Aorta (tissue), 5 donors: ENCODE measurements at places on chromosomes 5 and 9. TPM values are rescaled to one million over a fixed set of nuclear protein-coding genes. Genes with fewer than 3 reads are reported as not detected.

SYK gene
- total RNA-seq = 31.5 TPM

PCDH12 gene
- total RNA-seq = 10.3 TPM

FOXE1 gene
- total RNA-seq = not detected

OSMR gene
- total RNA-seq = 164 TPM

GFI1B gene
- not detected for total RNA-seq

C1QTNF3 gene
- total RNA-seq = 38.8 TPM

AMBP gene
- not detected for total RNA-seq

TAS2R1 gene
- not detected for total RNA-seq

DNA sequence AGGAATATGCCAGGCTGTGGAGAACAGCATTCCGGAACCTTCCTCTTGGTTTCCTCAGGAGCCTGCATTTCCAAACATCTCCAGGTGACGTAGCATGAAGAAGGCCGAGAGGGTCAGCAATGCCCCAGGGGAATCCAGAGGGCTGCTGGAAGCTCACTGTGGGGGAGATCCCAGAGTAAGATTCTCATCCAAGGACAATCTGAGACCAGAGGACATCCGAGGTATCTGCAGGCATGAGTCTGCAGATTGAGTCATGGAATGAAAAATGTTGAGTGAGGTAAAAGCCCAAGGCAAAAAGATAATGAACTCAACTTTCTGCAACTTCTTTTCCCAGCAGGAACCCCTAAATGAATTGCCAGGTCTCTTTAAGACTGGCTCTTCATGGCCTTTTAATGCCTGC lies 73.5 kb downstream of the KIF4B start:
- DNase-seq = no peak

GRCh38 chr5:74152625-74153254 lies 487.8 kb downstream of the ENC1 start:
- no peak for DNase-seq

DNA sequence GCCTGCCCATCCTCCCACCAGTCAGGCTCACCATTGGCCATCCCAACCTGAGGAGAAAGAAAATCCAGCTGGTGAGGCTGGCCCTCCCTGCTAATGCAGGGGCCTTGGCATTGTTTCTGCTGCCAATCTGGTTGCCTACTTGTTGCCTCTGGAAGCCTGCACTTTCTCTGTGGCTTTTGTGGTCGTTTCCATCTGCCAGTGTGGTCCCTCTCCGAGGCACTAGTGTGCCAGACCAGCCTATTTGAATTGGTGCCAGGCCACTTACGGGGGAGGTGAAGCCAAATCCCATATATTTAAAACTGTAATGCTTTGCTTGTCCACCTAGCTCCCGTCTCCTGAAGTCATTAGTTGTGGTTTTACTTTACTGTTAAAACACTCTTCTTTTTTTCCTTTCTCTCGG lies 213.4 kb upstream of the ADAMTSL1 start:
- DNase-seq = no peak

DNA sequence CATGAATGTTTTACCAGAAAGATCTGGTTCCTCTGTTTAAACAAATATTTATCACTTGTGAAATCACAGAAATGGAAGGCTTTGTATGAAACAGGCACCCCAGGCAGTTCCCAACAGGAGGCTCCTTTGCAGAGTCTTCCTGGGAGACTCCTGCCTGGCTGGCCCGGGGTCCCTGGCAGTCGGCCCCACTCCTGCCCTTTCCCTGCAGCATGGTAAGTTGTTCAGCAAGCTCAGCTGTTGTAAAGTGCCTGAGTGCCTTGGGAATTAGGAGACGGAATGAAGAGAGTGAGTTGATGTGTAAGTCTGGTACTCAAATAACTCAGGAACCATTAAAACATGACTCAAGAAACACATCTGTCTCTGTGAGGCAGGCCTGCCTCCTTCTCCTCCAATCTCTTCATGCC lies 17.5 kb upstream of the LHFPL2 start:
- DNase-seq = no peak

DNA sequence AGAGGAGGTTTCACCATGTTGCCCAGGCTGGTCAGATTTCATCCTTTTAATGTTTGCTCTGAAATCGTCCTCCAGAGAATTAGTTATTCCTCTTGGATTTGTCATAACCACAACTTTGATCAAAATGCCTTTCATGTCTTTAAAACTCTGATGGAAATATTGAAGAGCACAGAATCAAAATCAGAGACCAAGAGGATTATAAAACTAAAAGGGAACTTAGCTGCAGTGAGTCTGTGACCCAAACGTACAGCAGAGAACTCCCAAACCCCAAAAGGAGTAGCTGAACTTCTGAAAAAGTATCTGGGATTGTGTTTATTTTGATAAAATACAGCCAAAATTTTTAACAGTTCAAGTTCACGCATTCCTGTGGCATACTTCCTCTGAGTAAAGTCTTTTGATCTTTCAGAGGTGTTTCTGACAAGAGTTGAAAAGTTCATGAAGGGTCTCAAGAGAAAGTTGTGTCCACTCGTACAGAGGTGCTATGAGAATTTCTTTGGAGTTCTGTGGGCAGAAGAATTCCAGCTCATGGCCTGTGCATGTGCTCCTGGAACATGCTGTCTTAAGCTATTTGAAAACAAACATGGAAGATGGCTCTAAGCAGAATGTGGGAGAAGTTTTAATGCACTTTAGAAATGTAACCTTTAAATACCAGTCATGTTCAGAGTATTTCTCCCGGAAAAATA lies 124.0 kb downstream of the ESM1 start:
- no peak for DNase-seq

GRCh38 chr9:120391691-120392090 lies 188.3 kb downstream of the CDK5RAP2 start:
- DNase-seq = no peak

DNA sequence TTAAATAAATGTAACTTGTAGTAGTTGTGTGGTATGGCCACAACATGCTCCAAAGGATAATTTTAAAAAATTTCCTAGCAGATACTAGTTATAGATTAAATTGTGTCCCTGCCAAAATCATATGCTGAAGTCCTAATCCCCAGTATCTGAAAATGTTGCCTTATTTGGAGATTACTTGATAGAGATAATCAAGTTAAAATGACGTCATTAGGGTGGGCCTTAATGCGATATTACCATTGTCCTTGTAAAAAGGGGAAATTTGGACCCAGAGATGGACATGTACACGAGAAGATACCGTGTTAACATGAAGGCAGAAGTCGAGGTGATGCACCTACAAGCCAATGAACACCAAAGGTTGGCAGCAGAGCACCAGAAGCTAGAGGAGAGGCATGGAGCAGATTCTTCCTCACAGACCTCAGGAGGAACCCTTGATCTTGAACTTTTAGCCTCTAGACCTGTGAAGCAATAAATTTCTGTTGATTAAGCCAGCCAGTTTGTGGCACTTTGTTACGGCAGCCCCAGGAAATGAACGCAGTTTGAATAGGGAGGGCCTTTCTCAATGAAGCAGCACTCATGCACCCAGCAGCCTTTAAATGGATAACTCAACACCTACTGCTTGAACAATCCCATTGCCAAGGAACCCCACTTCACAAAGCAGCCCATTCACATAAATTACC lies 148.9 kb downstream of the ARHGAP26 start:
- no peak for DNase-seq

GRCh38 chr9:70297141-70297540 lies 38.4 kb downstream of the SMC5 start:
- DNase-seq = no peak

- no peak for DNase-seq
These were observed 26.4 kb downstream of the RGS7BP start for GRCh38 chr5:64532212-64532611.

GRCh38 chr5:61673007-61673735 lies 341.1 kb downstream of the ZSWIM6 start:
- DNase-seq = no peak

GRCh38 chr5:80934751-80935150 lies 25.4 kb upstream of the RASGRF2 start:
- no peak for DNase-seq

GRCh38 chr5:174877987-174878386 lies 153.6 kb downstream of the MSX2 start:
- DNase-seq = no peak

DNA sequence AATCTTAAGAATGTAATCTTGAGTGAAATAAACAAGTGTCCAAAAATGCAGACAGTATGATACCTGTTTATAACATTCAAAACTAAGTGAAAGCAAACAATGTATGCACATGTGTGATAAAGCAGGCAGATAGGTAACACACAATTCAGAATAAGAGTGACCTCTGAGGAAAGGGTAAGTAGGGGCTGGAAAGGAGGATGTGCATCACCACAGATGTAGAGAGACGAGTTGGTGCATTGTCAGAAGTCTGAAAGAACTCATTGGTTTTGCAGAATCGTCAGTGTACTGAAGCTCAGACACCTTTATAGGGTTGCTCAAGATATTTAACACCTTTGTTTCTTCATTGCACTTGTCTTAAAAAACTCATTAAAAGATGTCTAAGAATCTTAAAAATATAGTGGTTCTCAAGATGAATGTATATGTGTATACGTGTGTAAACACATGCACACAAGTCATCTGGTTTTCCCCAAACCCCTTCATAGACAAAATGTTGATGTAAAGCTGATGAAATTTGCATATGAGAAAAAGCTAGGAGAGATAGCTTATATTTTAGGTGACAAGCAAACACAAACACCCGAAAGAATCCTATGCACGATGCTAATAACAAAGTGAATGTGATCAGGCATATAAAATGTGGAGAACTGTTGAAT lies 197.6 kb upstream of the MEF2C start:
- DNase-seq = no peak

- peak; percentile 84 for DNase-seq
These were observed 3.2 kb downstream of the PAPPA start for GRCh38 chr9:116156621-116157314.

- DNase-seq = no peak
These were observed 357.8 kb downstream of the PARP8 start for GRCh38 chr5:51024263-51024662.

DNA sequence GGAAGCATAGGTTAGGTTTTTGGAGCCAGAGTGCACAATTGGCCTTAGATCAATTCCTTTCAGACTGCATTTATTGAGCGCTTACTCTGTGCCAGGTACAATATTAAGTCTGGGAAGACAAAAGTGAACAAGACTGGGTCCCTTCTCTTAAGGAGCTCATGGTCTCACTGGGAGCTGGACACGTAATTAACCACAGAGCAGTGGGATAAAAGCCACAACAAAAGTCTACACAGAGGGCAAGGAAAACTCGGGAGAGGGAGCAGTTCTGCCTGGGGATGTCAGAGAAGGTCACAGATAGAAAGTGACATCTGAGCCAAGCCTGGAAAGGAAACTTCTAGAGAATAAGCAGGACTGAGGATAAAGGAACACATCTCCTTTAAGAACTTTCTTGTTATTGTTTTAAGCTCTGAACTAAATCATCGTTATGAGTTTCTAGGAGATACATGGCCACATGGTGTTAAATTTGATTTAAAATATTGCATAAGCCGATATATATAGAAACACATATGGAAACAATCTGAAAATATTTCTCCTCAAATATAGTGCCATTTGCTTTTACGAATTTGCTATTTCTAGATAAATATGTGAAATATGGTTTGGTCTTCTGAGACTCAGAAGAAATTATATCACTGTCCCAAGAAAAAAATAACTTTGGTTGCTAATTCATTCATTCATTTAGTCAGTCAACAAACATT lies 40.1 kb upstream of the PDE8B start:
- no peak for DNase-seq

DNA sequence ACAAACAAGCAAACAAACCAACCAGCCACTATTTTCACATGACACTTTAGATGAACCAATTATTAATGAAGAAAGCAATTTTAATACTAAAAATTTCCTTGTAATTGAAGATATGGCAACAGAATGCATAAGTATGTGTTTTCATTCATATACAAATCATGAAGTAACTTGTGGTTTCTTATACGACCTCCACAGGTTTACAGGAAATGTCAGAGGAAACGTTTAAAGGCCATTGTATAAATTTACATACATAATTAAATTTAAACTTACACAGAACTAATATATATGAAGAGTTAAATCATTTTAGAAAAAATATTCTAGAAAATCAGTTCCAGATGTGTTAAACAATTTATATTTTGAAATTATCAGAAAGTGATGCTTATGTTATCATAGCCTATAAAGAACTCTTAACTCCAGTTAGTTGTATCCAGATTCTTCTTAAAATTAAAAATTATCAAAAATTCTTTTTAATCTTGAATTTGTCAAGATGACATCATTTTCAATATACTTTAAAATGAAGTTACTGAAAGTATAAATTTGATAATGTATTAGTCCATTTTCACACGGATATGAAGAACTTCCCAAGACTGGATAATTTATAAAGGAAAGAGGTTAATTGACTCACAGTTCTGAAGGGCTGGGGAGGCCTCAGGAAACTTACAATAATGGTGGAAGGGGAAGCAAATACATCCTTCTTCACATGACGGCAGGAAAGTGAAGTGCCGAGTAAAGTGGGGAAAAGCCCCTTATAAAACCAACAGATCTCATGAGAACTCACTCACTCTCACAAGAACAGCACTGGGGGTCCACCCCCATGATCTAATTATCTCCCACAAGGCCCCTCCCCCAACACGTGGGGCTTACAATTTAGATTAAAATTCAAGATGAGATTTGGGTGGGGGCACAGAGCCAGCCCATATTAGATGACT lies 192.0 kb downstream of the PIK3R1 start:
- DNase-seq = no peak

DNA sequence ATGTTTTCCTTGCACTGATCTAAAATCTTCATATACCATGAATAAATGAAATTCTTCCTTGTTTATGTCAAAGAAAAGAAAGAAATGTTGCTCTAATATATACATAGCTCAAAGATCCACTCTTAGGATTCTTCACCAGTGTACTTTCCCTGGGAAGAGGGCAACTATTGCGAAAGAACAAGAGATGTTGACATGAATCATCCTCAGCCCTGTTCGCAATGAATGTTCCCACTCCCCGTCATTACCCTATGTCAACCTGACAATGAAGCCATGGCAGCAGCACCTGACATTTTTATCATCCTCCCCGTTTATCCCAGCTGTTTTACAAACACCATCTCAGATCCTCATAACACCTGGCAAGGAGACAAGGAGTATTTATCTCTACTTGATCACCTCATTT lies 409.1 kb upstream of the GRIA1 start:
- DNase-seq = no peak

DNA sequence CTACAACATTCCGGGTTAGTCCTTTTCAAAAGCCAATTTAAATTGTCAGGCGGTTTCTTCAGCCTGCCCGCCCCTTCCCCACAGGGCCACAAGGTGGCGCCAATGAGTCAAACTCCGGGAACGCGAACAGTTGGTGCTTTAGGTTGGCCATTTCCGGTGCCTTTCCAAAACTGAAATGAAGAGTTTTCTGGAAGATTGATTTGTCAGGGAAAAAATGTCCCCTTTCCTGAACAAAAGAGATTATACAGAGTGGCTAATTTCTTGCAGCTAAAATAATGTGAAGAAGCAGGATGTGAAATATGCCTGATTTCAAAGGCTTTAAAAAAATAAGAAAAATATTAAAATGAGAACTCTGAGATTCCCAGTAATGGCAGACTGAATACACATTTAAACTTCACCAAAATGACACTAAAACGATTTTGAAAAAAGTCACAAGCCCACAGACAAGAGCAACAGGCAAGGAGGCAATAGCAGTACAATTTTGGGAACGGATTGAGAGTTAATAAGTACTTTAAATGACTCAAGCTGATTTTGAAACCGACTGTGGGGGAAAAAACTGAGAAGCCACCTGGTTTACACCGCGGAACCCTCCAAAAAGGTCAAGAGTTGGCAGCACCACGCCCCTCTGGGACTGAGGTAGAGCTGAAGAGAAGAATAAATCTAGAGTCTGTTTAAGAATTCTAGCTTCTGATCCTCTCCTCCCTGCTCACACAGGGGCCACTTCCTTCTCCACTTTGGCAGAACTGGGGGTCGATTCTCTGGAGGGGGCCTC lies 45.7 kb downstream of the SLC46A2 start:
- peak; percentile 95 for DNase-seq
